ENCODE measurements at places on chromosomes 1 and 21. TPM values are rescaled to one million over a fixed set of nuclear protein-coding genes. Genes with fewer than 3 reads are reported as not detected.

Gene C1orf116
- 0.10 TPM for total RNA-seq

Gene C1orf232
- not detected for total RNA-seq

Gene COA6
- total RNA-seq, result 12.5 TPM

Gene SPOCD1
- total RNA-seq, result not detected

Gene A3GALT2
- not detected for total RNA-seq

Gene MAP10
- total RNA-seq, result 1.9 TPM

Gene AMY1A
- not detected for total RNA-seq

Gene NFASC
- 0.39 TPM for total RNA-seq

Data from B cell (primary cell).